ENCODE measurements at places on chromosomes 5 and 9.

GRCh38 chr9:134890155-134890495 lies 9.5 kb downstream of the FCN2 start:
- no peak for DNase-seq

GRCh38 chr5:94526706-94527105 lies 91.7 kb downstream of the KIAA0825 start:
- no peak for DNase-seq

GRCh38 chr5:174426388-174426787 lies 298.0 kb upstream of the MSX2 start:
- DNase-seq: no peak

GRCh38 chr9:35615981-35616680 lies 2.1 kb downstream of the CD72 start:
- DNase-seq: no peak

GRCh38 chr9:35163413-35163812 lies 1.6 kb downstream of the UNC13B start:
- no peak for DNase-seq

DNA sequence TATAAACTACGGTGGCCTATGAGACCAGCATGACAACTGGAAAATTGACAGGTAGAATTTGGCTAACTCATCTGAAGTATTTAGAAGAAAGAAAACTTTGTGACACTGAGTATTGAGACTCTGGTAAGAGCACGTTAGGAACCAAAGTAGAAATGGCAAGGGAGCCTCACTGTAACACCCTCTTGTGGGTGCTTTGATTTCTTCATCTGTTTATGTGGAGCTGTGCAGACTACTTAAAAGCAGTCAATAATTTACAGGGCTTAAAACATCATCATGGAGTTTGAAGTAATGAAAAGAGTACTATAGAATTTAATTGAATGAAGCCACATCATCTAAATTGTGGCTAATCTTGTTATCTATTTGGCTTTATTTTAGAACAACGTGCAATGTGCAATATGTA lies 414.2 kb downstream of the CCDC171 start:
- DNase-seq: no peak

DNA sequence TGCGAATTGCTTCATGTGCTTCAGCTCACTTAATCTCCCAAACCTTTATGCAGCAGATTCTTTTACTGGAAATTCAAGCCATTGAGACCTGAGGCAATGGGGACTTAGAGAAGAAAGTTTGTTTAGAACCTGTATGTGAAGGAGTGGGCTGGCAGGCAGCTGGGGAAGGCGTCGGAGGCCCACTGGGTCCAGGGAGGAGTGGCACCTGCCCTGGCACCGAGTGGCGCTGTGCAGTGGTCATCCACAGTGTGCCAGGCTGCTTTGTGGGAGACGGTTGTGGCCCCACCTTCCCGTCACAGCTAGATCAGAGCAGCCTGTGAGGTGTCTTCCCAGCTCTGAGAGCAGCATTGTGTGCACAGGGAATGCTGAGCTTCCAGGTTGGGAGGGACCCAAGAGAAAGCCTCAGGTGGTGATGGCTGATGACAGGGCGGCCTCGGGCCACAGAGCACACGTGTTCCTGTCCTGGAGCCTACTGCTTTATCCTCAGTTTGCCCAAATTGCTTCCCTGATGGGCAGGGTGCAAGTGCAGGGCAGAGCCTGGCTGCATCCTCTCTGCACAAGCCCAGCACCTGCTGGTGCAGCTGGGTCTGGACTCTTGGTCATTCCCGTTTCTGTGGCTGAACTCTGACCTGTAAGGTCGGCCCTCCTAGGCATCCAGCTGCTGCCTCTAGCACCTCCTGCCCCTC lies 175.2 kb downstream of the CACNA1B start:
- DNase-seq: no peak

GRCh38 chr9:5909976-5910375 lies 19.3 kb downstream of the MLANA start:
- no peak for DNase-seq

DNA sequence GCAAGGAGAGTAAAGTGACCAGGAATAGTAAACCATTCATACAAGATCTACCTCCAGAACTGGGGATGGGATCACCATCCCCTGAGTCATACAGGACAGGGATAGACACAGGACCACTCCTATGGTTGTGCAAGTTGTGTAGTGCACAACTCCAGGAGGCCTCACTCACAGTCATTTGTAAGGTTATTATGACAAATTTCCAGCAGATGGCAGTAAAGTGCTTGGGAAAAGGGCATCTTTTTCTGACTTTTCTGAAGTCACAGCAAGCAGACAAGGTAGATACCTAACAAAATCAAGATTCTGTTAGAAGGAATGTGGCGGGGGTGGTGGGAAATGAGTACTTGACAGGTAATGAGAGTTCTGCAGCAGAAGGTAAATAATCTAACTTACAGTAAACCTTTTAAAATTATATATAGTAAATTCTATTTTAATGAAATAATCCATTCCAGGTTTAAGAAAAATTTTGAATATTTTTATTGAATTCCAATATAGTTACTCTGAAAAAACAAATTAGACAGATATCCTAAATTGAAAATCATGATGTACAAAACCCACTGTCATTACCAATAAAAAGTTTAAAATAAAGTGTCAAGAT lies 16.7 kb upstream of the KIF27 start:
- DNase-seq: no peak
